H9 (cell line): ENCODE measurements at places on chromosomes 11 and 22.

DNA sequence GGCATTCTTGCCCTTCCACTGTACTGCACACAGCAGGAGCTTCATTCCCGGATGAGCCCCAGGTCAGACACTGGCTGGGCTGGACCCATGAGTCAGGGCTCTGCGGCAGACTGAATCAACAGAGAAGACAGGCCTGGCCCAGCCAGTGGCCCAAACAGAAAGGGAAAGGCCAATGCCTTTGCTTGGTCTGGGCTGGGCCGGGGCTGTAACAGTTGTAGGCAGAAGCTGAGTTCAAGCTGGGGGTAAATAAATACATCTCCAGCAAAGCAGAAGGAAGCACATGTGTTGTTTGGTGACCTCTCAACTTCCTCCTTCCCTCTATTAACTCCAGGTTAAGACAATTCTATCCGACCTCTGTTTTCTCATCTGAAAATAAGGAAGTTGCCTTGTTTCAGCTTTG is 1.8 kb upstream of the SMIM35 start:
- DNase-seq: no peak

DNA sequence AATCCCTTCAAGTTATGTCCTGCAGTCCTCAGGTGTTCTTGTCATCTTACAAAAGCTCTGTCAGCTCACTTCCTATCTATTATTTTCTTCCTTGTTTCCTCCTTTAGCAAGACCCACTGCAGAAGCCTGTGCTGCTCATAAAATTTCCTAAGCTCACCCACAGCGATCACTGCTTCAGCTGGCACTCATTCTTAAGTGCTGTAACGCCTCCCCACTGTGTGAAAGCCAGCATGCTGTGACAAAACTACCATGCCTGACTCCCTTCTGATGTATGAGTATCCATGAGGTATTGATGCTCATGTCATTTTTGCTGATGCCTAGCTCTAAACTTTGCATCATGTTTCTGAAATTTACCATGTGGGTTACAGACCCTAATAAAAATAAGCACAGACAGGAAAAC is 41.5 kb upstream of the CNTN5 start:
- DNase-seq: no peak

DNA sequence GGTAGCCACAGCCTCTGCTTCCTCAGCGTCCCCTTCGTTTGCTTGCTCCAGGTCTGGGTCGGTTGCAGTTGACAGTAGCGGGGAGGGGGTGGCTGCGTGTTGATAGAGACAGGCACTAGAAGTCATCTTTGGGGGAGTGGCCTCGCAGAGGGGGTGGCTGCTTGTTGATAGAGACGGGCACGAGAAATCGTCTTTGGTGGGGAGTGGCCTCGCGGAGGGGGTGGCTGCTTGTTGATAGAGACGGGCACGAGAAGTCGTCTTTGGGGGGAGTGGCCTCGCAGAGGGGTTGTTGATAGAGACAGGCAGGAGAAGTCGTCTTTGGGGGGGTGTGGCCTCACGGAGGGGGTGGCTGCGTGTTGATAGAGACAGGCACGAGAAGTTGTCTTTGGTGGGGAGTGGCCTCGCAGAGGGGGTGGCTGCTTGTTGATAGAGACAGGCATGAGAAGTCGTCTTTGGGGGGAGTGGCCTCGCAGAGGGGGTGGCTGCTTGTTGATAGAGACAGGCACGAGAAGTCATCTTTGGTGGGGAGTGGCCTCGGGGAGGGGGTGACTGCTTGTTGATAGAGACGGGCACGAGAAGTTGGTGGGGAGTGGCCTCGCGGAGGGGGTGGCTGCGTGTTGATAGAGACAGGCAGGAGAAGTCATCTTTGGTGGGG is 328.3 kb downstream of the TBC1D22A start:
- DNase-seq: peak; percentile 72

DNA sequence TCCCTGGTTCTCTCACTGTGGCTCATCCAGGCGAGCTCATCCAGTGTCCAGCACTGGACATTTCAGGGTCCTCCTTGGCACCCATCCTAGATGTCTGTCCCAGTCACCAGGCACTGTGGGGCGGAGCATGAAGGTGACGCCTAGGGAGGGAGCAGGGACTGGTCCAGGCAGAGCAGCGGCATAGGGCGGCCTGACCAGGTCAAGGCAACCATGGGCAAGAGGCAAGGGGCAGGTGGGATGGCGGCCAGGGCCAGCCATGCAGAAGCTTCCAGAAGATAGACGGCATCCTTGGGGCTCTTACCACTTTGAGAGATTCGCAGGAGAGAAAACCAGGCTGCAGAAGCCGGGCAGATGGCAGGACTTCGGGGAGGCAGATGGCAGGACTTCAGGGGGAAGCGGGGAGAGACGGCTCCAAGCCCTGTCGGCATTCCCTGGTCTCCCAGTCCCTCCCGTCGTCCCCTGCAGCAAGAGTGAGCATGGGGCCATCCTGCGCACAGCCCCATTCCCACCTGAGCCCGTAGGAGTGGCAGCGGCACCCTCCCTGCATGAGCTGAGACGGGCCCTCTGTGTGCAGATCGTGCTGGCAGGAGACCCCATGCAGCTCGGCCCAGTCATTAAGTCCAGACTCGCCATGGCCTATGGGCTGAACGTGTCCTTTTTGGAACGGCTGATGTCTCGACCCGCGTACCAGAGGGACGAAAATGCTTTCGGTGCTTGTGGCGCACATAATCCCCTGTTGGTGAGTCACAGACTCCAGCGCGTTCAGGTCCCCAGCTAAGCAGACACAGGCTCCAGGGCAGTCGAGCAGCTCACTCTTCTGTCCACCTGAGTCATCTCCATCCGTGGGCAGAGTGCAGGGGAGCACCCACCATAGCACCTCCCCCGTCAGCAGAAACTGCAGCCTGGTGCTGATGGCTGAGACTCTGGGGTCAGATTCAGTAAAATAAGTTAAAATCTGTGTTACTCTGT is 20.1 kb upstream of the PANX2 start:
- no peak for DNase-seq

DNA sequence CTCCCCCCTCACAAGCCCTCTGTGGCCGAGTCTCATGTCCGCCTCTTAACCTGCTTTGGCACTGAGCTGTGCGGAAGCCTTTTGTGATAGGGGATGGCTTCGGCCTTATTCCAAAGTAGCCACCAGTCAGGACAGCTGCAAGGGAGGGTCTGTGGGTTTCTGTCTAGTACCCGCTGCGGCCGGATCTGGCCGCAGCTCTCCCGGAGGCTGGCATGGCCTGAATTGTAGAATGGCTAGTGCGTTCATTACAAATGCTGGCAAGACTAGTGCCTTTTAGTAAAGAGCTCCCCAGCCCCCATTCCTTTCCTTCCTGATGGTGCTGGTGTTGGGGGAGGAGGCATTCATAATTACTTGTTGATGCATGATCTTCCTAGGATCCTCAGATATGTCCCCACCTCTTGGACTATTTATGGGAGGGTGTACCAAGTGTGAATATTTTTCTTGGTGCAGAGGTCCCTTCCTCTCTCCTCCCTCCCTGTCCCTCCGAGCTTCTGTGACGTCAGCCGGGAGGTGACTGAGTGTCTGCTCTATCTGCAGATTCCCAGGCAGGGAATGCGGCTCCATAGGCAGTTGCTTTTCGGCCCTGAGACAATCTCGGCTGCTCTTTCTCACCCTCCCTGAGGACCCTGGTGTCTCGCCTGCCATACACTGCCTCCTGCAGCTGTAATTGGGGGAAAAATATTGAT is 108.7 kb upstream of the E2F8 start:
- DNase-seq: no peak

- no peak for DNase-seq
Measured at GRCh38 chr11:119800171-119800570, 71.2 kb upstream of the NECTIN1 start.

DNA sequence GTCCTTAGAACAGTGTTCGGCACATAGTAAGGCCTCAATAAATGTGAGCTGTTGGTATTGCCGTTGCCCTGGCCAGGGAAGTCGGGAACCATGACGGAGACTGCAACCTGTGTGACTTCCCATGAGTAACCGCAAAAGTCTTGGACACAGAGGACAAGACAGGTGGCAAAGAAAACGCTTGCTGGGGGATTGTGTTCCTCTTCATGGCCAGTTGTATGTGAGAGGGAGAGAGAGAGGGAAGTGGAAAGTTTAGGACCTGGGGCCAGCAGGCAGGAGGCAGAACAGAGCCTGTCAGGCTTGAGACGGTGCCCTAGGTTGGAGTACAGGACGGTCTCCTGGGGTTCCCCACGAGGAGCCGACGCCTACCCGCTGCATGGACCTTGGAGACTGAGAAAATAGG is 90.2 kb downstream of the CEP164 start:
- no peak for DNase-seq

- no peak for DNase-seq
Measured at GRCh38 chr11:16114431-16114830, 241.9 kb downstream of the SOX6 start.

DNA sequence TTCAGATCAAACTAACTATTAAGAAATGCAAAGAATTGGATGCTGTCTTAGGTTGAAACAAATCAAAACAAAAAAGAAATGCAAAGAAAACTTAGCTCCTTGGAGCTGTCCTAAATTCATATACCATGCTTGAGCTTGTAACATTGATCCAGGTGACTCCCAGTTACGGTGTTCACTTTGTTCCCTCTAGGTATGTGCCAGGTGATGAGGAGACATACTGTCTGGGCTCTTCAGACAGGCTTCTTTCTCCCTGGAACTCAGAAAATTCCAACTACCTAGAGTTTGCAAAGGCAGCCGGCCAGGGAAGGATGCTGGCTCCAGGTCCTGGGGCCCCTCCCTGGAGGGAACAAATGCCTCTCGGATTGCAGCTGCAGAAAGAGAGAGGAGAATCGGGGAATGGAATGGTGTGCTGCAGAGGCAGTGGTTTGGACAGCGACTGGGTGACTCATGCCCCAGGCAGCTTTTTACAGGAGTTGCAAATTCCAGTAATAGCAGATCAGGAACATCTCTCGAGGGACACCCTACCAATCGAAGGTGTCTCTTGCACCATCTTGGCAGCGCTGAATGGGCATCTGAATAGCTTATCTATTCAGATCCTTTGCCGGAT is 12.3 kb upstream of the ASPHD2 start:
- DNase-seq: peak; percentile 80

DNA sequence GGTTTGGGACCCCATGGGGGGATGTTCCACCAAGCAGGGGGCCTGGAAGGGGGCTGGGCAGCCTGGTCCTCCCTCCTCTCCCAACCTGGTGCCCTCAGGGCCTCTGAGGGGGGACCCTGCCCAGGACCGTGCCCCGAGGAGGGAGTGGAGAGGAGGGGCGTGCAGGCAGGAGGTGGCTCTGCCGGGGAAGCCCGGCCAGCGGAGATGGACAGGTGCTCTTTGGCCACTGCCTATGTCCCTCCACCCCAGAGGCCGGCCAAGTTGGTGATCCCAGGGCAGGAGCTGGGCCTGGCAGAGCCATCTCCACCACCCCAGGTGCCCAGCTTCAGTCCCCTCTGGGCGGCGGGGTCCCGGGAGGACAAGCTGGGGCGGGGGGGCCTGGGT is 2.4 kb downstream of the MUC2 start:
- no peak for DNase-seq
